Bladder microvascular endothelial cell (primary cell): ENCODE measurements at places on chromosomes 16 and 17. TPM values are rescaled to one million over a fixed set of nuclear protein-coding genes. Genes with fewer than 3 reads are reported as not detected.

CAMKK1 gene
- total RNA-seq = 2.1 TPM in 2 replicates

ATP2A1 gene
- 0.16 and 0.31 TPM in 2 replicates for total RNA-seq

UBTF gene
- total RNA-seq = 35.3 and 63.9 TPM in 2 replicates

EPOP gene
- 0.49 and 0.63 TPM in 2 replicates for total RNA-seq

OR3A2 gene
- not detected in 2 replicates for total RNA-seq

COG8 gene
- total RNA-seq = 18.0 and 25.8 TPM in 2 replicates

RNF166 gene
- total RNA-seq = 10.5 and 11.9 TPM in 2 replicates

MPP3 gene
- total RNA-seq = 3.4 and 6.3 TPM in 2 replicates

GAS2L2 gene
- not detected in 2 replicates for total RNA-seq

DBNDD1 gene
- total RNA-seq = 1.5 and 17.5 TPM in 2 replicates

CAVIN1 gene
- total RNA-seq = 719 and 771 TPM in 2 replicates

HOXB5 gene
- 0.25 and 0.32 TPM in 2 replicates for total RNA-seq

CPHXL2 gene
- total RNA-seq = not detected in 2 replicates

CES1 gene
- total RNA-seq = 0.16 TPM in 1 of 2 replicates, not detected in the other

SOST gene
- not detected in 2 replicates for total RNA-seq

PYDC1 gene
- not detected in 2 replicates for total RNA-seq

KCNH6 gene
- total RNA-seq = 0.06 TPM in 1 of 2 replicates, not detected in the other

CENPX gene
- total RNA-seq = 26.7 and 47.4 TPM in 2 replicates

IST1 gene
- total RNA-seq = 105 and 166 TPM in 2 replicates
